ENCODE measurements at places on chromosomes 3 and 15.

DNA sequence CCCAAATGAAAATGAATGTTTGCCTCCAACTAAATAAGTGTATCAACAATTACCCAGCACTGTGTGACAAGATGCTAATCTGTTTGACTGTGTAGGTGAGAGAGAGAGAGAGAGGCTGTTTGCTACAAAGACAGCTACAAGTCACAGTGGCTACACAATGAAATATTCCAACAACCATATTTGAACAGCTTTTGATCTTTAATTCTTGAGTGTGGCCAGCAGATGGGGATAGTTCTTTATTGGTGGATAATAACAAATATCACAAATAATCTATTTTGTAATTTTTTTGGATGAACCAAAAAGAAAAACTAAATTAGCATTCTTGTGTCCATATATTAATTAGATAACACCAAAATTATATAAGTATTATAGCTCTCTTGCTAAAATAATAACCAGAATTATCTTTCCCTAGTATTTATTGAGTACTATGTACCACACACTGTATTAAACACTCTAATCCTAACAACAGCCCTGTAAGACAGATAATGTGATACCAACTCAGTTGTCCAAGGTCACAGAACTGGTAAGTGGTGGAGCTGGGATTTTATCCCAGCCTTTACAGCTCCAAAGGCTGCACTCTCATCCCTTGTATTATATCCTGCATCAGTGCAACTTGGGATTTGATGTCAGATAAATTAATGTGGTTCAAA, 61.9 kb upstream of the C3orf80 start:
- no peak for DNase-seq

- no peak for DNase-seq
Measured at GRCh38 chr15:49152552-49153312, 2.7 kb downstream of the COPS2 start.

DNA sequence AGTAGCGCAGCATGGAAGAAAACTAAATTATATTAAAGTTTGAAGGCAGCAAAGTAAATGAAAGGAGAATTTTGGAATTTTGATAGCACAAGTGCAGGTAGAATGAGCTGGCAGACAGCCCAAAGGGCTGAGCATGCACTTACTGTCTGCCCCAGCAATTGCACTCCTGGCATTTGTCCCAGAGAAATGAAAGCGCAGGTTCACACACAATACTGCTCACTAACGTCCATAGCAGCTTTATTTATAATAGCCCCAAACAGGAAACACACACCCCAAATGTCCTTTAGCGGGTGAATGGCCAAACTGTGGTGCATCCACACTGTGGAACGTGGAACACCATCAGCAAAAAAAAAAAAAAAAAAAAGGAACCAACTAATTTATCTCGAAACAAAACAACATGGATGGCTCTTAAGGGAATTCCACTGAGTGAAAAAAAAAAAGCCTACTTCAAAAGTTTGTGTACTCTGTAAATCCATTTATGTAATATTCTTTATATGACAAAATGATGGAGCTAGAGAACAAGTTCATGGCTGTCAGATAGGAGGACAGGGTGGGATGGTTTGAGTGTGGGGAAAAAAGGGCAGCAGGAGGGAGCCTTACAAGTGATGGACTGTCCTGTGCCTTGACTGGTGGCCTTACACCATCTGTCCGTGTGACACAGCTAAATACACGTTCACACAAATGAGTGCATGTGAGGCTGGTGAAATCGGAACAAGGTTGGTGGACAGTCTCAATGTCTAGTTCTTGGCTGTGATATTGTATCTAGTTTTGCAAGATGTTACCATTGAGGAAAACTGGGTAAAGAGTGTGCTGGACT, 6.0 kb upstream of the TM2D3 start:
- DNase-seq: peak; percentile 34

DNA sequence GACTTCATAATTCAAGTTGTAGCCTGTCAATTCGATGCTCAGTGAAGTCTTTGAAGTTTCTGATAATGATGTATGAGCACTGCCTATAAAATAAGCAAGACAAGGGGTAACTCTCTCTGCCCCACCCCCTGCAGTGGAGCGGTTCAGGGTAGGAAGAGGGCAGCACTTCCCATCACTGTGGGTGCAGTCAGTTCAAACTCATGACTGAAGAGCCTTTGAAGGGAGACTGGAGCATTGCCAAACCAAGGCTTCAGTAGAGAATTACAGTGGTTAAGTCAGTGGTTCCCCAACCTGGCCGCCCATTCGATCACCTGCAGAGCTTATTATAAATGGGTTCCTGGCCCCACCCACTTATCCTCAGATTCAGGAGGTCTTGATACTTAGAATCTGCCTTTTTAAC, 190.6 kb downstream of the SHQ1 start:
- no peak for DNase-seq

DNA sequence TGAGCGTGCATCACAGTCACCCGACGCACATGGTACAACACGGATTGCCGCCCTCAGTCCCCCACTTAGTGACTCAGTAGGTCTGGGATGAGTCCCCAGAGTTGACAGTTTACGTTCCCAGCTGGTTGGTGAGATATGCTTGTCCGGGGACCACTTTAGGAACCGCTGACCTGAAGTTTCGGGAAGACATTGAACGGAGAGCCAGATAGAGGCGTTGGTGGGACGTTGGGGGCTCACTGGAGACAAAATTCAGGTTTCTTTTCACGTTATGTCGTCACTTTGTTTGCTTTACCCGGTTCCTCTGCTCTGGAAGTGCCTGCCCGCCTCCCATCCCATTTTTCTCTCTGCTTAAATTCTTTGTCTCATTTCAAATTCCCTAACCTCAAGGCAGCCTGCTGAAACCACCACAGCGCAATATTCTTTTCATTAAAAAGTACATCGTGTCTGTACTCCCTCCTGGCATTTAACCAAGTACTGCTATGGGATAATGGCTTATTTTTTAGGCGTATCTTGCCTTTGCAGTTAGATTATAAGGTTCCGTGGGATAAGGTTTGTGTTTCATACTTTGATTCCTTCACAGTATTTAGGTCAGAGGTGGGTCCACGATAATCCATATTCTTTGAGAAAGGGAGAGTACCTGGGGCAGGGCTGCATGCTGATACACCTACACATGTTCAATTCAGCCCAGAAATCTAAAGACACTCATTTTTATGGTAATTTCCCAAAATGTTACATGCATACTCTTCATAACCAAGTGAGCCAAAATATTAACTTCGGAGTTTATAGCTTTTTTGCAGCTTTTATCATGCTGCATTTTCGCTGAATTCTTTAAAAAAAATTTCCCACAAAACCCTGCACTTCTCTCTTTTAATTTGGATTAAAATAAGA, 921 bp downstream of the LMLN start:
- DNase-seq: peak; percentile 37

DNA sequence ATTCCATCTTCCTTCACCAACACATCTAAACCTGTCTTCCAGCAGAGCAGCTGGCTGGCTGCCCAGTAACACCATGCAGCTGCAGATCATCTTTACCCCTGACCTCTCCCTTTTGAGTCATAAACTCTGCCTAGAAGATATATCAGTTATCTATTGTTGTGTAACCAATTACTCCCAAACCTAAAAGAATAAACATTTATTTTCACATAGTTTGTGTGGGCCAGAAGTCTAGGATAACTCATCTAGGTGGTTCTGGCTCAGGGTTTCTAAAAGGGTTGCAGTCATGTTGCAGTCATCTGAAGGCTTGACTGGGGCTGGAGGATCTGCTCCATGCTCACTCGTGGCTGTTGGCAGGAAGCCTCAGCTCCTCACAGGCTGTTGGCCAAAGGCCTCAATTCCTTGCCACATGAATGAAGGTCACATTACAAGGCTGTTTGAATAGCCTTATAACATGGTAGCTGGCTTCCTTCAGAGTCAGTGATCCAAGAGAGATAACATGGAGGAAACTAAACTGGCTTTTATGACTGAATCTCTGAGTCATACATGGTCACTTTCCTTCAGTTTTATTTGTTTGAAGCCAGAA, 92.8 kb downstream of the GOLIM4 start:
- DNase-seq: peak; percentile 22

DNA sequence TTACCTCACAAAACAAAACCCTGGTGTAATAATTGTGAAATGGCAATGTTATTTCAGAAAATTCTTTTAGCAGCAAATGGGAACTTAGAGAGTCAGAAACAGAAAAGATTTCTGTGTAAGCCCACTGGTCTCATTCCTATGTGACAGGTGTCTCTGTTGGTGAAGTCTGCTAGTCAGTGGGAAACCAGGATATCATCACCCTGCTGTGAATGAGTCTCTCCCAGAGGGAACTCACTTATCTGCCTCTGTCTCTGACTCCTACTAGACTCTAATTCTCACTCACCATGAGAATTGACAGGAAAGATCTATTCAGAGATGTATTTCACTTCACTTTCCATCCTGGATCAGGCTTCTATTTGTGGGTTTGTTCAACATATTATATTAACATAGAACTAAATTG, 266.0 kb downstream of the EPHA3 start:
- no peak for DNase-seq

DNA sequence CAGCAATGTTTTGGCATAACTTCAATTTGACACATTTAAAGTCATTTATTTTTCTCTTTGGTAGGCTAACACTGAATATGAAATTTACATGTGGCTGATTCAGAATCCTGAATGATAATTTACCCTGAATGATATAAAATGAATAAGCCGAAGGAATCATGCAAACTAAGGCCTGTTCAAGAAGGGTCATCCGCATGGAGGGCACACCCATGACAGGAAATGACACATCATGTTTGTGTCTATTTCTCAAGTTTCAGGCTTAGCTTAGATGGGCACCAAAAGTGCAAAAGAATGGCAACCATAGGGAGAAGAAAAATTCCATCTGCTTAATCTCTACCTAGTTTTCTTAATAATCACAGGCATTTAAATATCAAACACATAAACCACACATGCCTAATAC, 141.5 kb downstream of the DUT start:
- DNase-seq: no peak
